Fibroblast of the aortic adventitia (primary cell): ENCODE measurements at places on chromosomes 7 and 10.

GRCh38 chr7:102892631-102893278 is 20.0 kb upstream of the LRRC17 start:
- DNase-seq, result peak; percentile 60

GRCh38 chr7:97439637-97440214 is 292.2 kb upstream of the TAC1 start:
- DNase-seq, result no peak

DNA sequence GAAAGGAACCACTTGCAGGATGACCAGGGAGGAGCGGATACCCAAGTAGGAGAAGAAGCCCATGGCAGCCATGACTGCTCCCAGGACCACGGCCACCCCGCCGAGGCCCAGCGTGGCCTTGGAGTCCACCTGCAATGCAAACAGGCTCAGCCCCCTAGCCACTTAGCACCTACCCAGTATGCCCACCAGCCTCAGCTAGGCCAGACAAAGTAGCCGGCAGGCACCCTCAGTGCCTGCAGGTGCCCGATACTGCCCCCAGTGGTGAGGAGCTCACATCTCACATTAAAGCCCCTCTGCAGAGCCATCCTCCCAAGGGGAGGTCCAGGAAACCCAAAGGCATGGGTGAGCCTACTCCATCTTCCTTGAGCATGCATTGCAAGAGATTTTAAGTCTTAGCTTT is 6.6 kb downstream of the NPC1L1 start:
- DNase-seq, result no peak

DNA sequence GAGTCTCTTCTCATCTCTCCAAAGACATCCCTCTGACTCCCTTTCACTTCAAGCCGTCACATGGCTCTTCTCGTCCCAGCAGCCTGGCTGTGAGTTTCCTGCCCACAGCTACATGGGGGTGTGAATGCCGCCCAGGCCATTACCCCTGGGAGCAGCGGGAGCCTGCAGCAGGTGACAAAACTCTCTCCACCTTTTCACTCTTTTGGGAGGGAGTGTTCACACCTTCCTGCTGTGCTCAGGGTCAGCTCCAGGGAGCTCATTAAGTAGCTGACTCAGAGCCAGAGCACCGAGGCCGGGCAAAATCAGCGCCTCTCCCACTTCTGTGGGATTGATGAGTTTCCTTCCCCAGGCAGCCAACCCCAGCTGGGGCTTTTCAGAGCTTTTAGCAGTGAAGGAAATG is 271.3 kb downstream of the TYW1 start:
- no peak for DNase-seq

GRCh38 chr10:58275908-58276307 is 6.9 kb downstream of the CISD1 start:
- DNase-seq, result peak; percentile 68

GRCh38 chr10:69201045-69201444 is 19.1 kb upstream of the HKDC1 start:
- peak; percentile 40 for DNase-seq

- no peak for DNase-seq
Measured at GRCh38 chr7:55517191-55517633, 55.1 kb downstream of the VOPP1 start.

DNA sequence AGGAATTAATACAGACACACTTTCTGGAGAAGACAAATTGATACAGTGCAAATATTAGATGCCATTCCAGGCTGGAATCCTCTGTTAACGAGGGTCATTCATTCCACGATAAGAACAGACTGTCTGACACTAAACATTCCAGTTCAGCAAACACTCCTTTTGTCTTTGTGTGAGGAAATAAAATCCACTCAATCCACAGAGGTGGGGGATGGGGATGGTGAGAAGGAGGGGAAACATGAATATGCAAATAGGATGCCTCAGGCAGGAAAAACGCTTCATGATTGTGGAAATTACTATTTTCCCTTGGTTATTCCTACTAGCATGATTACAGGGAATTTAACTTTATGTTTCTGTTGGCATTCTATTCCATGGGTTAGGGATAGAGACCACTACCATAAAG is 196.9 kb upstream of the CDCA7L start:
- DNase-seq, result no peak

DNA sequence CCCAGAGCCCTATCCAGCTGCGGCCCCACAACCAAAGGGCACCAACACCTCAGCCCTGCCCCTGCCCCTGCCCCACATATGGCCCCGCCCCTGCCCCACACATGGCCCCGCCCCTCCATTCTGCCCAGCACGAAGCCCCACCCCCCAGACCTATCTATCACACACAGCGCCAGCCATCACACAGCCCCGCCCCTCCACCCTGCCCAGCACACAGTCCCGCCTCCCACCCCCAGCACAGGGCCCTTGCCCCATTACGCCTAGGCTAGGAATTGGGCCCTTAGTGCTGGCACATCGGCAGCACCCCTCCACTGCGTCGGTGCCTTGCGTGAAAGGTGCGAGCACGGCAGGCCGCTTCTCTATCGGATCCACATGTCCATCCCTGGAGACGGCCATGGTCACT is 126.8 kb downstream of the MAD1L1 start:
- no peak for DNase-seq

- DNase-seq, result no peak
Measured at GRCh38 chr7:125555916-125556315, 626.3 kb upstream of the POT1 start.

- DNase-seq, result no peak
Measured at GRCh38 chr10:71225291-71226058, 13.1 kb downstream of the UNC5B start.

- no peak for DNase-seq
Measured at GRCh38 chr7:1057416-1058291, 13.3 kb downstream of the GPR146 start.

DNA sequence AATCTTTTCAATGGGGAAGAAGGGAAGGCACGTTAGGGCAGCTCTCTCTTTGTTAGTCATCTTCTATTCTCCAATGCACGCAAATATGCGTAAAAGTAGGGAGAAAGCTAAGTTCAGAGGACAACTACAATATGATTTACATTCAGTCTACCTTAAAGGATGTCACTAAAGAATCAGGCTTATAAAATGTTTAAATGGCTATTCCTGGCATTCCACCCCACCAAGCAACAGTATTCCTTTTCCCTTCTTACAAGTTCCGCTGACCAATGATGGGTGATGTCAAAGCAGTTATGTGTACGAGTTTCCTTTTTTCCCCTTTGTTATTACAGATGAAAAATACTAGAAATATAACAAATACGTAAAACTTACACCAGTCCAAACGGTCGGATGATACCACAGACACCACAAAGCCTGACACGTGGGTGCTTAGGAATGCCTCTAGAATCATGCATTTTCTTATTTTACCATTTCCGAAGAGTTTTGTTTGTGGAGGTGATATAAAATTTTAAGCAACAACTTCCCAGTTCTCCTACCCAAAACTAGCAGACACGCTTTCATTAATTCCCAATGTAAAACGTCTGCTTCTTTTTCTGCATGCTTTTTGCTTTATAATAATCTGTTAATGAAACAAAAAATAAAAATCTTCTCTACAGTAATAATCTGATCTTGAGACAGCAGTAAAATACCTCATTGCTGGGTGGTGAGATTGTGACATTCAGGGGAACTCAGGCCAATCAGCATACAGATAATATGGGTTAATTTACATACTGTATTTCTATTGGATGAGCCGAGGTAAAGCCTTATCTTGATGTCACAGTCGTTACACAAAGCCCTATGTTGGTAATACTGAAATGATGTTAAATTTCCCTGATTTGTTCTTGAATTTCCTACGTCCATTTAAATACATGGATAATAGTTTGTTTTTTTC is 708 bp upstream of the GPR85 start:
- peak; percentile 95 for DNase-seq

DNA sequence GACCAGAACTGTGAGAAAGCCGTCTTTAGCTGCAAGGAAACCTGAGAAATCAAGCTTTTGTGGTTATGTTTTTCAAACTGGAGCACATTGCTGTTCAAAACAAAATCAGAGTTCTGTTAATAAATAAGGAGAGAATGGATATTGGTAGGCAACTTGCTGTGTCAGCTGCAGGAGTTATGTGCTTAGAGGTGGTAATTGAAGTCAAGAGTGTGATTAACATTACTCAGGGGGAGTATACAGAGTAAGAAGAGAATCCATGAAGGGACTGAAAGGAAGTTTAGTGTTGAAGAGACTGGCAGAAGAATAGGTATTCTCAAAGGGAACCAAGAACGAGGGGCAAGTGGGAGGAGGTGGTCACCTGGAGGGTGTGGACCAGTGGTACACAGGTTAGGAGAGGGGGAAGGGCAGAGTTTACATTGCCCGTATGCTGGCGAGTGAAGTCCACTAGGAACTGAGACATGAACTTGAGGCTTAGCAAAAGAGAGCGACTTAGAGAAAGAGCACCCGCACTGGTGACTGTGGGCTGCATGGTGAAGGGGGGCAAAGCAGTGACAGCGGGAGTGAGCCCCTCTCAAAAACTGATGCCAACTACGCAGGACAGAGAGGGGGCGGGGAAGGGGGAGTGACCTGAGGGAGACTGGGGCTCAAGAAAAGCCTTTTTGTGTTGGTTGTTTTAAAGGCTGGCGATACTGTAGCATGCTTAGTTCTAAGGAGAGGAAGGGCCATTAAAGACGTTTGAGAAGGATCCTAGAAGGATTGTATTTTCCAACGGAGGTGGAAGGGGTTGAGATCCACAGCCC is 80.0 kb downstream of the SDK1 start:
- DNase-seq, result no peak

- peak; percentile 94 for DNase-seq
Measured at GRCh38 chr10:103504181-103504783, 10.8 kb downstream of the NEURL1 start.

- no peak for DNase-seq
Measured at GRCh38 chr10:33355274-33355673, 20.8 kb upstream of the NRP1 start.

- DNase-seq, result peak; percentile 14
Measured at GRCh38 chr10:71059054-71059818, 153.1 kb upstream of the UNC5B start.

DNA sequence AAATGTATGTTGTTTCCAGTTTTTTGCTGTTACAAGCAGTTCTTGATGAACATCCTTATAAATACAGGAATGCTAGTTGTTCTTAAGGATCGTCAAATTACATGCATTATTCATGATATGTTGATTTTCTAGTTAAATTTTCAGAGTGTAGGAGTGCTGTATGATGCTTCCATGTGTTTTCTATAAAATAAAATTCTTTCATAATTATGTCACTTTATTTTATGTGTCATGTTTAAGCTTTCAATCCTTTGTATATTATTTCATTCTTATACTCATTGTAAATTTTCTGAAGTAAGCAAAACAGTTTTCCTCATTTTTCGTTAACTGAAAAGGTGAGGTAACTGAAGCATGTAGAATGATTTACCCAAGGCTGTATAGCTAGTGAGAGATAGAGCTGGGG is 16.8 kb upstream of the MYPN start:
- DNase-seq, result no peak

DNA sequence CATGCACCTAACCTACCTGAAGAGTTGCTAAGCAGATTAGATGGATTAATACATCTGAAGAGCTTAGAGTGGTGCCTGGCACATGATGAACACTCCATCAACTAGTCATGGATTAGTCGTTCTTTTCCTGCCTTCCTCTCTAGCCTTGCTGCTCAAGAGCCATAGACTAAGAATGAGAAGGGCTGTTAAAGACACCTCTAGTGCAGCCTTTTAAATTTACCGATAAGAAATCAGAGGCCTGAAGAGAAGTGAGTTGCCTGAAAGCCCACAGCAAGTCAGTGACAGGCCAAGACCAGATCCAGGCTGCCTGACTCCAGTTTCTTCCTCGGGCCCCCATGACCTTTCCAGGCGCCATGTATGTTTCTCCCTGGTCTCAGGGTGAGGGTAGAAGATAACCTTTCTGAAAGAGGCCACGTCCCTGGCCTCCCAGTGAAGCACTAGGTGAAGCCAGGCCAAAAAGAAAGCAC is 6.5 kb downstream of the TSPAN15 start:
- DNase-seq, result no peak

GRCh38 chr7:138475377-138475776 is 15.3 kb downstream of the TRIM24 start:
- no peak for DNase-seq

DNA sequence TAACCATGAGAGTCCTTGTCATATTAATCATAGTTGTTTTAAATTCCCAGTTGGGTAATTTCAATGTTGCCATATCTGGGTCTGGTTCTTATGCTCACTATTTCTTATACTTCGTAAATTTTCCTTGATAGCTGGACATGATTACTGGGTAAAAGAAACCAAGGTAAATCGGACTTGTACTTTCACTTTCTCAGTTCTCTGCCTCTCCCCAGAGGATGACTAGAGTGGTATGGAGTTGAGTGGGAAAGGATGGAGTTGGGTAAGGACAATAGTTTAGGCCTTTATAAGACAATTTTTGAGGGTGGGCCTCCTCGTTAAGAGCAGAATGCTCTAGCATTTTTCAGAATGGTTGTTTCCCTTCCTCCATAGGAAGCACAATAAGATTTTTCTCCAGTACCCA is 106.1 kb downstream of the CRPPA start:
- DNase-seq, result peak; percentile 19

- DNase-seq, result peak; percentile 67
Measured at GRCh38 chr10:102422545-102423129, 2.0 kb downstream of the FBXL15 start.

DNA sequence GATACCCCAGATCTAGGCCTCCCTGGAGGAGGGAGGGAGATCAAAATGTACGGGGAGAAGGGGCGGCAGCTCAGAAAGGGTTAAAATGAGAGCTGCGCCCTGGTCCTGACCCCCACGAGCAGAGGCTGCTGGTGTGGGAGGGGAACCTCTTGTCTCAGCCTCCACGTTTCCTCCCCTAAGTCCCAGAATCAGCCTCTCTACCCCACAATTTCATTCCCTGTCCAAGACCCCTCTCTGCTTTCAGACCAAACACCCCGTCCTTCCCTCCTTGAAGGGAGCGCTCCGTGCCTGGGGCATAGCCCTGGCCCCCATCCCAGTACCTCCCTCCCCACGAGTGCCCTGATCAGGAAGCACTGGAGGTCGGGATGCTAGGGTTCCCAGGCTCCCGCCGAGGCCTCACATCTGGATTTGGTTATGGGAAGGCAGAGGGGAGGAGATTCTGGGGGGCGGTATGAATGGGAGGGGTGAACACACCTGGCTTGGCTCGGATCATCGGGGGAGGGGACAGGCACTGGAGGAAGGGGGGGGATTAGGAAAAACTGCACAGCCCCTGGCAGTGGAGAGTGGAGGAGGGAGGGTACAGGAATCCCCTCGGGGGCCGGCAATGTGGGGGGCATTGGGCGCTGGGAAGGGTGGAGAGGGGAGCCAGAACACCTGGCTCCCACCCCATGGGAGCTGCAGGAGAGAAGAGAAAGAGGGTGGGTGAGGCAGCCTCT is 2.7 kb downstream of the EPHB4 start:
- DNase-seq, result no peak

DNA sequence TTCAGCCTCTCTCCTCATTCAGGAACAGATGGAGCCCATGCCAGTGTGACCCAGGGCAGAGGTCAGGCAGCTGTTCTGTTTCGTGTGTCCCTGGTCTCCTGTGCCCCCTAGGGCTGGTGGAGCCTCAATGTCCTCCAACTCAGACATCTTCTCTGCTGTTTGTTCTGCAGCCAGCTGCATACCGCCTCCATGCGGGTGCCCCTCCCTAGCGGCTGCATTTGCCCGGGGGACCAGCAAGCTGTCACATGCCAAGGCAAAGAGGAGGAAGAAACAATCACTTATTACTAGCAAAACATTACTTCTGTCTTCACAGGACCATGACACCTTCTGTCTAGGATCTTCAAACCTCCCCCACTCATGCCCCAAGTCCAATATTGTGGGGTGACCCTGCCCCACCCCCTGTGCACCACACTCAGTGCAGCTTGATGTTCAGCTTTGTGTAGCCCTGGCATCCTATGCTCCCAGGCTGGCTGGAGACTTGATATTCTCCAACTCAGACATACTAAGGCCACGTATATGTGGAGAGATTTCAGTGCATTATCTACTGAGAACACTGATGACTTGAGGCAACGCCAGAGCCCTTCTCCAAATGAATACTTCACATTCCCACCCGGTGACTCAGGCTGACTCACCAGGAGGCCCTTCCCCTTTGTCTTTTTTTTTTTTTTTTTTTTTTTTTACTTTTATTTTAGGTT is 188.9 kb downstream of the SKIDA1 start:
- peak; percentile 99 for DNase-seq
